ENCODE measurements at places on chromosomes 6 and 20.
A peak's percentile ranks its signal among the peaks of the same experiment; 100 is the strongest.

- DNase-seq: no peak
- H3K4me1 ChIP-seq: peaks cover 3% of the 10 kb centered on the region
- H3K4me3 ChIP-seq: no peak overlapping the region
- no peak overlapping the region for H3K27ac ChIP-seq
These were observed 50.1 kb upstream of the ARMC2 start for GRCh38 chr6:108797951-108798669.

DNA sequence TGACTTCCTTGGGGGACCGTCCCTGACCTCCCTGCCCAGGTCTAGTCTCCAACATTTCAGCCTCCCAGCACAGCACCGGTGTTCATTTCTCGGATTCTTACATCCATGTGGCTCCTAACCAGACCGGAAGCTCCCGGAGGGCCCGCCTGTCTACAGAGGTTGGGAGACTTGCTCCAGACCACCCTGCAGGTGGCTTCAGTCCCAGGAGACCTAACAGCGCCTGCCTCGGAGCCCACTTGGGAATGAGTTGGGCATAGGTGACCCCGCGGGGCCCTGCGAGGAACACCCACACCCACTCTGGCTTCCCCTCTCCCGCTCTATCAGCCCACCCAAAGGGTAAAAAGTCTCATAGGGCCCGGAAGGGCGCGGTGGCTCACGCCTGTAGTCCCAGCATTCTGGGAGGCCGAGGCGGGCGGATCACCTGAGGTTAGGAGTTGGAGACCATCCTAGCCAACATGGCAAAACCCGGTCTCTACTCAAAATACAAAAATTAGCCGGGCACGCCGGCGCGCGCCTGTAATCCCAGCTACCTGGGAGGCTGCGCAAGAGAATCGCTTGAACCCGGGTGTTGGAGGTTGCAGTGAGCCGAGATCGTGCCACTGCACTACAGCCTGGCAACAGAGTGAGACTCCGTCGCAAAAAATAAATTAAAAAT is 5.4 kb downstream of the DPPA5 start:
- peaks cover 19% of the 10 kb centered on the region for H3K4me1 ChIP-seq
- no peaks in the 10 kb centered on the region for H3K27me3 ChIP-seq
- H3K36me3 ChIP-seq: no peaks in the 10 kb centered on the region
- peak; percentile 61 for DNase-seq
- H3K4me3 ChIP-seq: no peak overlapping the region
- H3K27ac ChIP-seq: peak overlapping the region; percentile 65

GRCh38 chr6:679282-679681 is 13.7 kb downstream of the EXOC2 start:
- peaks cover 21% of the 10 kb centered on the region for H3K4me1 ChIP-seq
- H3K27ac ChIP-seq: no peak overlapping the region
- no peak overlapping the region for H3K4me3 ChIP-seq
- H3K36me3 ChIP-seq: no peaks in the 10 kb centered on the region

DNA sequence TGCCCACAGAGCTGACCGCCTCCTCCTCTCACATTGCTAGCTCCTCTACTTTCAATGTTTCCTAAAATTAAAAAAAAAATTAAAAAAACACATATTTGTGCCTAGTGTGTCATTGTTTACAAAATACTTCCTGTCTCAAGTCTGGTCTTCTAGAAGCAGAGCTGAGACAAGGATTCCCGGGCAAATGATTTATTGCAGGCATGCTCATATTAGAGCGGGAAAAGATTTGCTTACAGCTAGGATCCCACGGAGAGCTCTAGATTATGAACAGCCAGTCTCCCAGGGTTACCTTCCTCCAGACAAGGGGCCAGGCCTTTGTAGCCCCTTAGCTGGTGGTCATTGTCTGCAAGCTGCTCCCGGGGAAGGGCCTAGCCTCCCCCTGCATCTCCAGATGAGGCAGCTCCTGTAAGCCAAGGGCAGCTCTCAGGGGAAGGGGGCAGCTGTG is 9.4 kb downstream of the PACSIN1 start:
- no peak overlapping the region for H3K4me3 ChIP-seq
- DNase-seq: no peak
- no peaks in the 10 kb centered on the region for H3K27me3 ChIP-seq
- no peaks in the 10 kb centered on the region for H3K4me1 ChIP-seq
- H3K36me3 ChIP-seq: no peaks in the 10 kb centered on the region
- no peak overlapping the region for H3K27ac ChIP-seq

GRCh38 chr20:54643761-54644160 is 168.4 kb downstream of the DOK5 start:
- H3K36me3 ChIP-seq: no peaks in the 10 kb centered on the region
- H3K4me3 ChIP-seq: no peak overlapping the region
- no peaks in the 10 kb centered on the region for H3K27me3 ChIP-seq
- DNase-seq: no peak
- H3K4me1 ChIP-seq: 0 out of 2 replicates have a peak, but pooled peaks cover 6% of the 10 kb centered on the region

- no peaks in the 10 kb centered on the region for H3K4me1 ChIP-seq
- no peaks in the 10 kb centered on the region for H3K36me3 ChIP-seq
- no peak overlapping the region for H3K27ac ChIP-seq
- no peaks in the 10 kb centered on the region for H3K27me3 ChIP-seq
- H3K4me3 ChIP-seq: no peak overlapping the region
These were observed 7.2 kb upstream of the CCNC start for GRCh38 chr6:99575544-99576227.

GRCh38 chr6:1657116-1657770 is 47.5 kb downstream of the FOXC1 start:
- H3K4me1 ChIP-seq: no peaks in the 10 kb centered on the region
- DNase-seq: no peak
- H3K27me3 ChIP-seq: no peaks in the 10 kb centered on the region

DNA sequence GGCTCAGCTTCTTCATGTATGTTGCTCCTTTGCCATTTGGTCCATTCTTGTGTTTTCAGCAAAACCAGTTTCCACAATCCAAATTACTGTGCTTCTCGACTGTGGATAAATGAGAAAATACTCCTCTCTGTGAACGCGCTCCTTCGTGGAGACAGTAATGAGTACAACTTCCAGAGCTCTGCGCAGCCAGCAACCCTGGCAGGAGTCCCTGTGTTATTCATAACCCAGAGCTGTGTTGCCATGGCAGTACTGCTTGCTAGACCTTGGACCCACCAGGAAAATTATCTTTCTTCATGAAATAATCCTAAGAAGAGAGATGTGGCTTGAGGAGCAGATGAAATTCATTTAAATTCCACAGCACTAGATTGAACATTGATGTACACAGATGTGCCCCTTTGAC is 73.7 kb downstream of the SLC22A3 start:
- H3K27me3 ChIP-seq: no peaks in the 10 kb centered on the region
- H3K36me3 ChIP-seq: no peaks in the 10 kb centered on the region
- no peak overlapping the region for H3K27ac ChIP-seq
- no peak overlapping the region for H3K4me3 ChIP-seq
- DNase-seq: no peak

DNA sequence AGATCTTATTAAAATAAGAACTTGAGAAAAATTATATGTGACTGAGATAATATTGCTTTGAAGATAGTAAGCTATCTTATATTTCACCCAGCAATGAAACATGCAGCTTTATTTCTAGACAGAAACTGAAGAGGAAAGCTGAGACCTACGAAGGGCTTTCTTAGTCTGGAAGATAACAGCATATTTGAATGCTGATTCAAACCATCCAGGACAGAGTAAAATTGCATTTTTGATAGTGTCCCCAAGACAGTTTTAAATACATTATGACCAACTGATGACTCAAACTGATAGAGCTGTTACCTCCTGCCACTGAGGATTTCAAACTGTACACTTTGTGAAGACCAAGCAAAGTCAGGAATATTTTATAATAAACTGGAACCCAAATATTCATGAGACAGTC is 409.6 kb downstream of the GRIK2 start:
- no peak overlapping the region for H3K27ac ChIP-seq
- H3K4me3 ChIP-seq: no peak overlapping the region
- no peaks in the 10 kb centered on the region for H3K36me3 ChIP-seq
- H3K4me1 ChIP-seq: no peaks in the 10 kb centered on the region

GRCh38 chr6:157092736-157093135 is 230.6 kb downstream of the TMEM242 start:
- no peaks in the 10 kb centered on the region for H3K36me3 ChIP-seq
- no peak overlapping the region for H3K27ac ChIP-seq
- H3K27me3 ChIP-seq: no peaks in the 10 kb centered on the region
- H3K4me3 ChIP-seq: no peak overlapping the region
- no peak for DNase-seq

DNA sequence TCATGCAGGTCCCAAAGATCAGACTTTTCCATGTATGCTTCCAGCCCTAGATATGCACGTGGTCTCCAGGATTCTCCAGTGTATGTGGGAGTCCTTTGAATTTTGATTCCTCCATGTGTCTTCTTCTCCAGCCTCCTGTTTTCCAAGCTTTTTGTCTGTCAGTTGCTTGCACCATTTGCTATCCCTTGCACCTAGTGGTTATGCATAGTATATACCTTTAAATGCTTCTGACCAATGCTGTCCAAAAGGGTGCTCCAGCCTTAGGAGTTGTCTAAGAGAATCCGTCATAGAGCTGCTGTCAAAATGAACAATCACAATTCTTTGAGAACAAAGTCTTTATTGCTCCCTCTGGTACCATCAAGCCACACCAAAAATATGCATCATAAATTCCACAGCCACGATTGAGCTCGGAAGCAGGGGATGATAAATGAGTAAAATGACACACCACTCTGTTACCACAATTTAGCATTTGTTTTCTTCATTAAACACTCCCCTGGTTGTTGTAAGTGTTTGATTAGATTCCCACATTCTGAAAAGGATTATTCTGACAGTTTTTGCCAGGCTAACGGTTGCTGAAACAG is 706.2 kb upstream of the GJE1 start:
- H3K4me3 ChIP-seq: no peak overlapping the region
- no peak for DNase-seq
- no peaks in the 10 kb centered on the region for H3K36me3 ChIP-seq
- no peaks in the 10 kb centered on the region for H3K4me1 ChIP-seq
- H3K27me3 ChIP-seq: no peaks in the 10 kb centered on the region

GRCh38 chr20:665276-665675 is 10.3 kb downstream of the SCRT2 start:
- no peak for DNase-seq
- no peak overlapping the region for H3K4me3 ChIP-seq
- no peaks in the 10 kb centered on the region for H3K36me3 ChIP-seq
- H3K27me3 ChIP-seq: peaks cover 8% of the 10 kb centered on the region
- no peak overlapping the region for H3K27ac ChIP-seq

GRCh38 chr6:119444642-119445557 is 95.3 kb upstream of the MAN1A1 start:
- H3K27ac ChIP-seq: no peak overlapping the region
- H3K4me1 ChIP-seq: no peaks in the 10 kb centered on the region
- no peak overlapping the region for H3K4me3 ChIP-seq
- no peak for DNase-seq
- H3K27me3 ChIP-seq: no peaks in the 10 kb centered on the region

GRCh38 chr20:16575390-16576140 is 2.3 kb upstream of the KIF16B start:
- H3K4me1 ChIP-seq: 0 out of 2 replicates have a peak, but pooled peaks cover 3% of the 10 kb centered on the region
- no peaks in the 10 kb centered on the region for H3K27me3 ChIP-seq
- H3K4me3 ChIP-seq: peak overlapping the region; percentile 60
- no peaks in the 10 kb centered on the region for H3K36me3 ChIP-seq
- no peak overlapping the region for H3K27ac ChIP-seq

GRCh38 chr6:10460096-10460495 is 45.2 kb upstream of the TFAP2A start:
- H3K4me3 ChIP-seq: no peak overlapping the region
- DNase-seq: no peak
- no peaks in the 10 kb centered on the region for H3K4me1 ChIP-seq
- H3K27me3 ChIP-seq: no peaks in the 10 kb centered on the region
- H3K36me3 ChIP-seq: no peaks in the 10 kb centered on the region

GRCh38 chr6:147507162-147508041 is 1.1 kb upstream of the SAMD5 start:
- no peaks in the 10 kb centered on the region for H3K36me3 ChIP-seq
- peaks cover 76% of the 10 kb centered on the region for H3K27me3 ChIP-seq
- no peaks in the 10 kb centered on the region for H3K4me1 ChIP-seq
- H3K4me3 ChIP-seq: peak overlapping the region; percentile 63
- no peak overlapping the region for H3K27ac ChIP-seq

GRCh38 chr6:31116661-31117385 is 2.2 kb downstream of the PSORS1C1 start:
- H3K27ac ChIP-seq: no peak overlapping the region
- no peaks in the 10 kb centered on the region for H3K36me3 ChIP-seq
- H3K4me3 ChIP-seq: no peak overlapping the region
- DNase-seq: no peak
- H3K4me1 ChIP-seq: no peaks in the 10 kb centered on the region

DNA sequence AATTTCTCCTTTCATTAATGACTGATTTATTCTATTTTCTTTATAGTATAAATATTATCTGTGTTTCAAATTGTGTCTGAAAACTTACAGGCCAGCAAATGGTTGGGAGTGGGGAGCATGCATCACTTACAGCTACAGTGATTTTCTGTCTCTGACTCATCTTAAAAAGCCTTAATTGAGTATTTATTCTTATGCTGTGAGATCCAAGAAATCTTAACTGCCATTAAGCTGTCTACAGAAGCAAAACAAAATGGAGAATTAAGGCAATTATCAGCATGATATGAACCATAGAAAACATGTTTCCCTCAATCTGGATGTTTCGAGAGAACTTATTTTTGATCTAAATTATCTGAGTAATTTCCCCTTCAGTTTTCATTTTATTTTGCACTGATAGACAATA is 831.2 kb downstream of the KIF16B start:
- no peak overlapping the region for H3K27ac ChIP-seq
- no peaks in the 10 kb centered on the region for H3K36me3 ChIP-seq
- no peaks in the 10 kb centered on the region for H3K27me3 ChIP-seq
- no peak overlapping the region for H3K4me3 ChIP-seq
- DNase-seq: no peak

GRCh38 chr20:2364044-2364443 is 16.7 kb upstream of the TGM6 start:
- H3K27me3 ChIP-seq: no peaks in the 10 kb centered on the region
- no peak overlapping the region for H3K4me3 ChIP-seq
- H3K4me1 ChIP-seq: no peaks in the 10 kb centered on the region
- no peaks in the 10 kb centered on the region for H3K36me3 ChIP-seq
- H3K27ac ChIP-seq: no peak overlapping the region

GRCh38 chr6:73866305-73866704 is 170.3 kb downstream of the CD109 start:
- H3K4me1 ChIP-seq: no peaks in the 10 kb centered on the region
- H3K27me3 ChIP-seq: no peaks in the 10 kb centered on the region
- DNase-seq: no peak
- H3K36me3 ChIP-seq: no peaks in the 10 kb centered on the region
- no peak overlapping the region for H3K4me3 ChIP-seq

DNA sequence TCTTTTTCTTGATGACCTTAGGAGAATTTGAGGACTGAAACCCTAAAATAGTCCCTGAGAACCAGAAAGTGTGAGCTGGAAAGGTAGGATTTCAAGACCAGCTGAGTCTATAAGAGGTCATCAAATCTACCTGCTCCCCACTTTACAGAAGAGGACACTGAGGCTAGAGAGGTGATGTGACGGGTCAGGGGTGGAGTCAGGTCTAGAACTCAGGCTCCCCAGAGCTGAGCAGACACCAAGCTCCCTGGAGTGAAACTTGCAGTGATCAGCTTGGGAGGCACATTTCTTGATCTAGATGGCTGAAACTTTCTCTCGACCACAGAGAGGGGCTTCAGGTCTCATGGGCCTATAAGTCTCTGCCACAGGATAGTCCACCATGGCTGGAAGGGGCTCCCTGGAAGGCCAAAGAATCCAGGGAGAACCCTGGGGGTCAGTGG is 55.1 kb downstream of the HNF4A start:
- no peaks in the 10 kb centered on the region for H3K4me1 ChIP-seq
- no peak overlapping the region for H3K27ac ChIP-seq
- no peaks in the 10 kb centered on the region for H3K36me3 ChIP-seq
- no peak for DNase-seq
- no peaks in the 10 kb centered on the region for H3K27me3 ChIP-seq

GRCh38 chr6:33019372-33019771 is 10.0 kb upstream of the HLA-DOA start:
- no peaks in the 10 kb centered on the region for H3K36me3 ChIP-seq
- H3K4me1 ChIP-seq: no peaks in the 10 kb centered on the region
- no peak for DNase-seq

Measured in H1 (cell line).